ENCODE measurements at places on chromosomes 5 and 9.

DNA sequence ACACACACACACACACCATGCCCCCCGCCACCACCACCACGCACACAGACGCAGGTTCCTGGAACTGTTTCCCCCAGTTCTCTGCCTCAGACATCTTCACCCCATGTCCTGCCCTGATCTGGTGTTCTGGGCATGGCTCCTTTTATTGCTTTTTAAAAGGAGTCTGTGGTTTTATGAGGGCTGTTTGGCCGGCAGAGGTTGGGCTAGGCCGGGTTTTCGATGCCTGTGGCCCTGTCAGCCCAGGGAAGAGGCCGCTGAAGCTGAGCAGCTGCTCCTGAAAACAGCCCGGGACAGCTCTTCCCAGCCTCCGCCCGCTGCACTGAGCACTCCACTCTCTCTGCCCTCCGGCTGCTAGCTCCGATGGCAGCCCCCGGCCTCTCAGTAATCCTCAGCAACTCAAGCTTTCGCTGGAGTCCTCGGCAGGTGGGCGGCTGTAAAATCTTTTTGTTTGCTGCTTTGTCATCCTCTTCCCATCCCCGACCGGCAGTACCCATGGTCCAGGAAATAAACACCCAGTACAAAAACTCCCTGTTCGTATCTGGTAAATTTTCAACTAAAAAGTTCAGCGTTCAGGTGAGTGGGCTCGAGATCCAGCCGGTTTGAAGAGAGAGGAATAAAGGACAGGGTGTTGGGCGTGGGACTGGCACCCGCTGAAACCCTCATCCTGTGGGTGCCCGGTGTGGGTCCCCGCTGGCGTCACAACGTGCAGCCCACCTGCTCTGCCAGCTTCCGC is 103.0 kb upstream of the ERCC6L2 start:
- no peak for DNase-seq

GRCh38 chr5:81232464-81233079 is 550 bp upstream of the CKMT2 start:
- DNase-seq, result no peak

- no peak for DNase-seq
Measured at GRCh38 chr5:11009576-11009975, 248.5 kb upstream of the DAP start.

GRCh38 chr5:150562832-150563231 is 54.9 kb downstream of the NDST1 start:
- peak; percentile 35 for DNase-seq

GRCh38 chr9:5448016-5448415 is 2.3 kb upstream of the CD274 start:
- no peak for DNase-seq

- no peak for DNase-seq
Measured at GRCh38 chr5:79474367-79475151, 39.4 kb downstream of the HOMER1 start.

Measured in COLO829 (cell line).